ENCODE measurements at places on chromosomes 12 and 14.
A peak's percentile ranks its signal among the peaks of the same experiment; 100 is the strongest.

DNA sequence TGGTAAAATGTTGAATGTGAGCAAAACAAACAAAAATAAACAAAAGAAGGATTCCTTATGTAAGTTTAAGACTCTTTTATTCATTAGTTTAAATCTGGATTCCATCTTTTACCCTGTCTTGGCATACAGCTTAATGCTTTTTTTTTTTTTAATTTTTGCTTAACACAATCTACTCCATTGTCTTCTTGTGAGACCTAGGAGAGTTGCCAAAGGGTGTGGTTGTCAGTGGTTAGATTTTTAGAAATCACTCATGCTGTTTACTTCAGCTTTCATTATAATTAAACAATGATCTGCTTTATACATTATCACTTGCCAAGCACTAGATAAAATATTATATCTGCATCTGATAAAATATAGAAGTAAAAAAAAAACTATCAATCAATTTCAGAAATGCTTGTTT lies 77.7 kb upstream of the KITLG start:
- DNase-seq: no peak

GRCh38 chr14:51328064-51328771 lies 88.2 kb downstream of the TMX1 start:
- DNase-seq: no peak

GRCh38 chr14:69355607-69356281 lies 42.4 kb downstream of the ERH start:
- no peak for DNase-seq

GRCh38 chr14:60196291-60196690 lies 31.1 kb upstream of the DHRS7 start:
- DNase-seq: no peak

DNA sequence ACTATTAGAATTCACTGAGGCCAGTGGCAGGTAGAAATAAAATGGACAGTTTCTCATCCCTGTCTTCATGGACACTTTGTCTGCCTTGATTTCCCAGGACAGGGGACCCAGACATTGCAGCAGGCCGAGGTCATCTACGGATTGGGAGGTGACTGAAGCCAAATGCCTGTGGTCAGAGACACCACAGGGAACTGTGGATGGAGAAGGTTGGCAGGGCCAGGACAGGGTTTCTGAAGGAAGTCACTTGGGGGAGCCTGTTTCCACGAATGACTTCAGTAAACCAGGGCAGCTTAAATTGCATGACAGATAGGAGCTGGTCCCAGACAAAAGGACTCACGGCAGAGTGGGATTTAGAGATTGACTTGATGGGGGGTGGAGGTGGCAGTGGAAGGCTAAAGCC lies 224.9 kb downstream of the NTF3 start:
- DNase-seq: no peak

GRCh38 chr12:130796985-130797686 lies 41.9 kb downstream of the STX2 start:
- peak; percentile 65 for DNase-seq

GRCh38 chr14:37089410-37089809 lies 83.0 kb downstream of the SLC25A21 start:
- no peak for DNase-seq

DNA sequence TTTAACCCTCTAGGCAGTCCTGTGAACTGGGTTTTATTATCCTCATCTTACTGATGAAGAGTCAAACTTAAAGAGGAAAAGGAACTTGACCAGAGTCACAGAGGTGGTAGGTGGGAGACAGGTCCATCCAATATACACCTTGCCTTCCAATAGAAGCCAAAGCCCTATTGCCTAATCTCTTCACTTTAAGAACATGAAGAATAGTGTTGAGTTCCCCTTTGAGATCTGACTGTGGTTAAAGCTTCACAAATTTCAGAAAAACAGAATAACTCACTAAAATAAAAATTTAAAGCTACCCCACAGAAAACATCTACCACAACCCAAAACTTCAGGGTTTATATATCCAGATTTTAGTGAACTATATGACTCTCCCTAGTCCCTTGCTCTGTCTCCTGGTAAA lies 115.4 kb downstream of the ETV6 start:
- DNase-seq: no peak

DNA sequence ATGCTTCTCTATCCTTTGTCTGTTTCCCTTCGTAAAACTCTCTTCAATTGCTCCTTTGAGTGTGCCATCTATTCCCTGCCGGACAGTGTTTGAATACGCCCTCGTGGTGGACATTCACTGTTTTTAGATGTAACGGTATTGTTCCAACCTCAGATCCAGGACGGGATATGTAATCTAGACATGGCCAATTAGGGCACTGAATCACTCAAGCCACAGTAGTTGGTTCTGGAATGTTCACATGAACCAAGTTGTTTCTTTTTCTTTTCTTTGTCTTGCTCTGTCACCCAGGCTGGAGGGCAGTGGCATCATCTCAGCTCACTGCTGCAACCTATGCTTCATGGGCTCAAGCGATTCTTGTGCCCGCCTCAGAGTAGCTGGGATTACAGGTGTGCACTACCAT lies 204.2 kb upstream of the PLXNC1 start:
- no peak for DNase-seq

DNA sequence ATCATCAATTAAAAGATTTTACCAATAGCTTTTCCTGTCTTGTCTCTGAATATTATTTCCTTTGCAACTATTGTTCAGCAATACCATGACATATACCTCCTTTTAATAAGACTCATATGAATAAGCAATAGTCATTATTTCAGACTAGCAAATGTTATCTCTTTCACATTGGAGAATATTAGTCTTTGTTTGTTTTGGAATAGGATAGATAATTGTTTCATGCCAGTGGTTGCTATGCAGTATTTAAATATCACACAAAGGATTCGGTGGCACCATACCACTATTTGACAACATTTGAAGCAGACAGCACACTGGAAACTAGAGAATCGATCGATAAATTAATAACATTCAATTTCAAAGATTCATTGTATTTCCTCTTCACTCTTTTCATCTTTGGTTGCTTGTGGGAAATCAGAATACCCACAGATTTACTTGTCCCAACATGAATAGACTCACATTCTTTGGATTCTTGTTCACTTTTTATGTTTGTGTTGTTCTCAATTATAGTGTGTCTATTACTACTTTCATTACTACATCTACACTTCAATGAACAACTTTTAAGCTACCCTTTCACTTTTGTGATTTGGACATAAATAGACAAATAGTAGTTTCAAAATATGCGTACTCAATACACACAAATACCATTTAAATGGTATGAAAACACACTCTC lies 42.7 kb upstream of the TBPL2 start:
- no peak for DNase-seq

- DNase-seq: no peak
These were observed 63.6 kb upstream of the RESF1 start for GRCh38 chr12:31895449-31896150.

- DNase-seq: no peak
These were observed 1.6 kb downstream of the DPF3 start for GRCh38 chr14:72892103-72892878.

DNA sequence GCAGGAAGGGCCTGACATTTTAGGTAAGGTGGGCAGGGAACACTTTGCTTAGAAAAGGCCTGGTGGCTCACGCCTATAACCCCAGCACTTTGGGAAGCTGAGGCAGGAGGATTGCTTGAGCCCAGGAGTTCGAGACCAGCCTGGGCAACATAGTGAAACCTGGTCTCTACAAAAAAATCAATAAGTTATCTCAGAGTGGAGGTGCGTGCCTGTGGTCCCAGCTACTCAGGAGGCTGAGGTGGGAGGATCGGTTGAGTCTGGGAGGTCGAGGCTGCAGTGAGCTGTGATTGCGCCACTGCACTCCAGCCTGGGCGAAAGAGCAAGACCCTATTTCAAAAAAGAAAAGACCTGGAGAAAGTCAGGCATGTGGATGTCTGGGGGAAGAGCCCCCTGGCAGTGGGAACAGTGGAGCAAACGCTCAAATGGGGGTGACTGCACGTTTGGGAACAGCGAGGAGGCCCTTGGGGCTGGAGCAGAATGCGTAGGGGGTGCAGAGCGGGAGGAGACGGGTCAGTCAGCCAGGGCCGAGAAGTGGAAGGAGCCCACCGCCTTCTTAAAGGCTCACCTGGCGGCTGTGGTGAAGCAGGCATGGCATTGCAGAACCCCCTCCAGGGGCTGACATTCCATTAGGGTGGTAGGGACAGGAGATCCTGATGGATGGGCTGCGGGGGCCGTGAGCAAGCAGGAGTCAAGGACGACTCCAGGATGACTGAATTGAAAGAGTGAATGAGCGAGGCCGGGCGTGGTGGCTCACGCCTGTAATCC lies 6.2 kb upstream of the KIF26A start:
- peak; percentile 39 for DNase-seq

- DNase-seq: peak; percentile 81
These were observed 41.7 kb downstream of the SUSD6 start for GRCh38 chr14:69652942-69653684.

DNA sequence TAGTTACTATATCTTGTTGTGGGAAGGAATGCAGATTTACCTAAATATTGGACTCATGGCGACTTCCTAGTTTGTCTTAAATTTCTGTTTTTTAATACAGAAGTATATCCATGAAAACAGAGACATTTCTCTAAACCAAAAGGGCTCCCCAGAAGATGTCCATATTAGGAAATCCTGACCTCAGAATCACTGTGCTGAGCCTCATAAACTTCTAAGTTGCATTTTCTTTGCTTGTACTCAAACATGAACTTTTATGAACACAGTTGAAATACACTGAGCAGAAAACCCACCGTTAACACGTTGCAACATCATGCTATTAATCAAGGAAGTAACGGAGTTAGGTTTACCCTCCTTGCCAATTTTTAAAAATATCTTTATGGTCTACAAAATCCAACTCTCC lies 42.9 kb upstream of the NR2C1 start:
- no peak for DNase-seq

DNA sequence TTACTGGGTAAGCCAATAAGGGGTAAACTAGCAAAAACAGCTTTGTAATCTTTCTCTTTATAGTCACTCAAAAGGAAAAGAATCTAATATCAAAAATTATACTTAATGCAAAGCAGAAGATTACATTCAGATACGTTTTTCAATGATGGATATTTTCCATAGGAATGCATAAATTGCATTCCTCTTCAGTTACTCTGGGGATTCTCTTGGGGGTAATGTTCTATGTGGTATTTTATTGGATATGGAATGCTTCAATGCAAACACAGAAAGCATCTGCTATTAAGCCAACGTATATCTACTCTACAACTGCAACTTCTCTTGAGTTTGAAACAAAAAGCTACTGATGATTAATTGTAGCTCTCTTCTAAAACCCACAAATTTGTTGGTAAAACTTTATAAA lies 106.0 kb downstream of the SLC41A2 start:
- no peak for DNase-seq

All from spleen (tissue), 13 donors.